ENCODE measurements at places on chromosomes 13 and 19.
A peak's percentile ranks its signal among the peaks of the same experiment; 100 is the strongest.

- DNase-seq, result no peak
These were observed 1439.0 kb upstream of the SPRY2 start for GRCh38 chr13:81779876-81780275.

GRCh38 chr13:41639955-41640780 lies 182.8 kb downstream of the RGCC start:
- no peak for DNase-seq

DNA sequence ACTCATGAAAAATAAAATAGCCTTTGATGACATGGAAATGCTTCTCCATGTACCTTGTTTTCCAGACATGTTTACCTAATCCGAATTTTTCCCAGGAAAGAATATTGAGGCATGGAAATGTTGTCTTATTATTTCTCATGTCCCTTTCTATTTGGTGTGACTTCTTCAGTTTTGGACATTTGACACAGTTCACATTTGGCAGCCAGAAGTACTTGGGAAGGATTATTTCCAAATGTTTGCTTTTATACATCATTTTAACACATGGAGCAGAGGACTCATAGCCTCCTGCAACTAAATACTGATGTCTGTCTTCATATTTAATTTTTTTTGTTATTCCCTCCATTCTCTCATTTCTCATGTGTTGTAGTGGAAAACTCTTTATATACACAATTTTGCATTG lies 94.3 kb downstream of the POSTN start:
- DNase-seq, result no peak

DNA sequence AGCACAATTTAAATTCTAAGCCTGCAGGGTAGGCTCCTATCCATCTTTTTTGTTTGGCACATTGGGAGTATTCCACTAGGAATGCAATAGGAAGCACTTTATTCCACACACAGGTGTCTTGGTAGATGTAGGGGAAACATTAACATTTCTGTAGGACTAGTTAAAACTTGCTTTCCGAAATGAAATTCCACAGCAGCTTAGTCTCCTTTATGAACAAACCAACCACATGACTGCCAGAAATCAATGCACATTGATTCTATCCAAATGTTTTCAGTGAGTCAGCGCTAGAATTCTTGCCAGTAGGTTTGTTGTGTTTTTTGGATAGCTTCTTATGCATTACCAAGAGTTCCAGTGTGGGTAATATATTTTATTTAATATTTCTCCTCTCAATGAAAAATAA lies 207.9 kb upstream of the CSNK1A1L start:
- DNase-seq, result no peak

- no peak for DNase-seq
These were observed 3.4 kb upstream of the SIGLEC9 start for GRCh38 chr19:51121257-51121656.

- DNase-seq, result no peak
These were observed 117.0 kb downstream of the KCNRG start for GRCh38 chr13:50131920-50132903.

- no peak for DNase-seq
These were observed 142.3 kb downstream of the COL4A1 start for GRCh38 chr13:110164706-110165105.

DNA sequence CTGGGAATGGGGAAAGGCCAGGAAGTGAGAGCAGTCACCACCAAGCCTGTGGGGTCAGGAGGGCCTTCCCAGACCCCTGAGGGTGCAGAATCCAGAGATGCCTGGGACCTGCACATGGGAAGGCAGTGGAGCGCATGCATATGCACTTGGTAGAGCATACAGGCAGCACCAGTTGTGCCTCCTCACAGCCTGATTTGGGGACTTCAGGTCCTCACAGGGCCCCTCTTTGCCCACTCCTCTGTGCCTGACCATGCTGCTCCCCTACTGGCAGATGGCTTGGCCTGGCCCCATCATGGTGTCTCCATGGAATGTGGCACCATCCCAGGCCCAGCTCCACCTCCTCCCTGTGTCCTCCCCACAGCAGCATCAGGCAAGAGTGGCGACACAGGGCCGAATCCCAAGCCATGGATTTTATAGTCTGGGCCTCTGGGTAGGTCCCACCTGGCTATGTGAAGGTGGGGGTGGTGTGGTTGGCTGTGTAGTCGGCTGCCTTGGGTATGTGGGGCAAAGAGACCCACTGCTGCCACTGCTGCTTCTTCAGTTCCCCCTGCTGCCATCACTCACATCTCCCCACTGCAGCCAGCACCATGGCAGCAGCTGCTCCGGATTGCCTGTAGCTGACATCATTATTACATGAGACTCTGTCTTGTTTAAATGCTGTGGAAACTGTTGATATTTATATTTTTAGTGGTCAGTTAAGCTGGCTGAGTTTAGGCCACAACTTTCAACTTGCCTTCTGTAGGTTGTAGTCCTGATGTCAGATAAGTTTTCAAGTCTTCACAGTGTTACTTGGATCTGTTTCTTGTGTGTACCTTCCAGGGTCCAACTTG lies 247.0 kb downstream of the GPC6 start:
- no peak for DNase-seq

GRCh38 chr13:75296641-75297040 lies 185.3 kb downstream of the TBC1D4 start:
- DNase-seq, result no peak

GRCh38 chr13:97057176-97057575 lies 62.9 kb upstream of the OXGR1 start:
- DNase-seq, result no peak

DNA sequence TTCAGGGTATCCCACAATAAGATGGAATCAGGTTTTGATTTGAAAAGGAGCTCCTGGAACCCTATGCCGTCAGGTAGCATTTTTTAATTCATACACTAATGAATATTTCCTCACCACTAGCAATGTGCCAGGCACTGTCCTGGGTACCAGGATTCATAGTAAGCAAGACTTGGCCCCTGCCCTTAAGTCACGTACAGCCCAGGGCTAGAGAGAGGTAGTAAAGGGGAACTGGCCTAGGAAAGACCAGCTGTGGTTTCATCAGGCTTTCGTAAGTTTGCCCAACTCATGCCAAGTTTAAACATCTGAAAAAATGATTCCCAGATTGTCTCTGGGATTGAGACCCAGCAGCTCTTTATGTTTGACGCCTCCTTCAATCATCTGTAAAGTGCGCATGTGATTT lies 45.9 kb upstream of the AMER2 start:
- DNase-seq, result no peak

DNA sequence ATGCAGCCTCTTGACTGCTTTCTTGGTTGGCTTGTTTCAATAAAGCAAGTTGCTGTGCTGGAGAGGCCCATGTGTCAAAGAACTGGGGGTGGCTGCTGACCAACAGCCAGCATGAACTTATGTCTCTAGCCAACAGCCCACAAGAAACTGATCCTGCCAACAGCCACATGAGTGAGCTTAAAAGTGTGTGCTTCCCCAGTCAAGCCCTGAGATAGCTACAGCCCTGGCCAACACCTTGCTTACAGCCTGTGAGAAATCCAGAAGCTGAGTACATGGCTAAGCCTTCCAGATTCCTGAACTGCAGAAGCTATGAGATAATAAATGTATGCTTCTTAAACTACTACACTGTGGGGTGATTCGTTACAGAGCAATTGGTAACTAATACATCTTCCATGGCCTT lies 38.9 kb upstream of the IPO5 start:
- no peak for DNase-seq

- DNase-seq, result no peak
These were observed 126.1 kb upstream of the KL start for GRCh38 chr13:32889986-32890565.

- DNase-seq, result no peak
These were observed 189.3 kb upstream of the GPR12 start for GRCh38 chr13:26949701-26950502.

DNA sequence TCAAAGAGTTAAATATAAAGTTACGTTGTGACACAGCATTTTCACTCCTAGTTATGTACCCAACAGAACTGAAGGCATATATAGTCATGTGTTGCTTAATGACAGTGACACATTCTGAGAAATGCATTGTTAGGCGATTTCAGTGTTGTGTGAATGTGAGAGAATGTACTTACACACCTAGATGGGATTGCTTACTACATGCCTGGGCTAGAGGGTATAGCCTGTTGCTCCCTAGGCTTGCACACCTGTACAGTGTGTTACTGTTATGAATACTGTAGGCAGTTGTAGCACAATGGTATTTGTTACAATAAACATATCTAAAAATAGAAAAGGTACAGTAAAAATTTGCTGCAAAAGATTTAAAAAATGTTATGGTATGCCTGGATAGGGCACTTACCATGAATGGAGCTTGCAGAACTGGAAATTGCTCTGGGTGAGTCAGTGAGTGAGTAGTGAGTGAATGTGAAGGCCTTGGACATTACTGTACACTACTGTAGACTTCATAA lies 89.2 kb downstream of the DHRS12 start:
- no peak for DNase-seq

- no peak for DNase-seq
These were observed 37.3 kb downstream of the CILP2 start for GRCh38 chr19:19575411-19575810.

DNA sequence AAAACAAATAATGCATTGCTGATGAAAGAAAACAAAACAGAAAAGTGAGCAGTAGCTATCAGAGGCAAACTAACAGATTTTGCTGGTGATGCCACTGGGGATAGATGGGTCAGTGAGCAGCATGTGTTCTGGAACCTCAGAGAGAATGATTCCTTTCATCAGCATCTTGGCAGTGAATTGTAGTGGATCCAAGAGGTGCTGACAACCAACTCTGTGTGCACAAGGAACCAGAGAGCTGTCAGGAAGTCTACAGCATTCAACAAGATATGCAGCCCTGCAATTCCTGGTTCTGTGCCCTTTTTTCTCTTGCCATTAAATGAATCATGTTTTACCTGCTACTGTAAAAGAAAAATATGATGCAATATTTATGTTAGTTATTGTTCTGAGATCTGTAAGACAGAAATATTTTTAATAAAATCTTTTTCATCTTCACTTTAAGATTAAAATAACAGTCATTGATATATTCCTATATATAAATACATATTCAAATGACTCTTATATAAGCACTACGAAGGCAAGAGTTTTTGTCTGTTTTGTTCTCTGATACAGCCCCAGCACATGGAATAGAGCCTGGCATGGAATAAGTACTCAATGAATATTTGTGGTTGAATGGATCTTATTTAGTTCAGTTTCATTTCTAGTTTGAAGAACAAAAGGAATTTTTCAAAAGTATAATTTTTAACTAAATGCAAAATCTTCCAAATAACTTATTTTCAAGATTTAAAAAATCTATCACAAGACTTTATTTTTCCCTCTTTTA lies 80.8 kb downstream of the FREM2 start:
- DNase-seq, result peak; percentile 95

DNA sequence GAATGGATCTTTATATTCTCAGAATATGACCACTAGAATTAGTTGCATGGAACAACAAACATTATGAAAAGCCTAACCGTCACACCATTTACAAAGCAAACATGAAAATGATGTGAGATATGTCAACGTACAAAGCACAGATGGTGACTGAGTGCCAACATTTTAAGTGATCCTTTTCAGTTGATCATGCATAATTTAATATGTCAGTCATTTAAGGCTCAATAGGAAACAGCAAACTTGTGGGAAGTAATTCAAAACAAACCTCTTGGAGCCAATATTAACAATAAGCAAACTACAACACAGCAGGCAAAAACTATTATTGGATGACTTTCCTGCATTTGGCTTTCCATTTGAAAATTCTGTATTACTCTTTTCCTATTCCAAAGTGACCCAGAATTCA lies 277.6 kb downstream of the SLITRK6 start:
- DNase-seq, result no peak

DNA sequence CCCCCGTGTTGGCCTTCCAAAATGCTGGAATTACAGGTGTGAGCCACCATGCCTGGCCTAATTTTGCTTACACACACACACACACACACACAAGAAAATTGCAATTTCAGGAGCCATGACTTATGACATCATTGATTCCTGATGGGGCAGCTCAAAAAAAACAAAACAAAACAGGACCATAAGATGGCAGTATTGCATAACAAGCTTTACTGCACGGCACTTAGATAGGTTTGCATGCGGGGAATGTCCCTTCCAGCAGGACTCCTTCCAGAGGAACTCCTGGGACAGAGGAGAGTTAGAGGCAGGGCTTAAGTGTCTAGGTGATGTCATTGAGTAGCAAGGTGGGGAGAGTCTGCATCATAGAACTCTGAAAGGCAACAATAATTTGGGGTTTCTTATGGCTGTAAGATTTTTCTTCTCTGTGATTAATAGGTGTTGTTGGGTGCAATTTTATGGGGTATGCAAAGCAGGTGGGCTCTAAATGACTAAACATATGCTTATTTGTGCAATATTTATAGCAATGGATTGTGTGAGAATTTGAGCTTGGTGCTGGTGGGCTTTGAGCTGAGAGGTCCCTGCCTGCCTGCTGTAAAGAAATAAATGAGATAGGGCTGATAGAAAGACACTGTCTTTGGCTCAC lies 9.0 kb upstream of the ACSBG2 start:
- DNase-seq, result no peak

Data from globus pallidus (tissue), 1 donor.